ENCODE measurements at places on chromosomes 3 and 15.

DNA sequence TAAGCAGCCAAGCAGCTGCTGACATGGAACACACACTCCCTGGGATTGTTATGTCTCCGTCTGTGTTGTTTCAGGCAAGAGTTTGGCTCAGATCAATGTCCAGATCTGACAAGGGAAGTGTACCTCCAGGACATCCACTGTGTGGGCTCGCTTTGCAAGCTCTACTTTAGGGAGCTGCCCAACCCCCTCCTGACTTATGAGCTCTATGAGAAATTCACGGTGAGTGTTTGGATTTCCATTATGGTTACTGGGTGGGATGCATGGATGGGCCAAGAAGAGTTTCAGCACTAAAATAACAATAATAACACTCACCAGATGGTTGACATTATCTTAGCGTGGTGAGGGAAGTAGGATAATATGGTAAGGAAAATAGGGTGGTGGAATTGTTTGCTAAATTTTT, 74.1 kb downstream of the ARHGAP31 start:
- no peak for DNase-seq

DNA sequence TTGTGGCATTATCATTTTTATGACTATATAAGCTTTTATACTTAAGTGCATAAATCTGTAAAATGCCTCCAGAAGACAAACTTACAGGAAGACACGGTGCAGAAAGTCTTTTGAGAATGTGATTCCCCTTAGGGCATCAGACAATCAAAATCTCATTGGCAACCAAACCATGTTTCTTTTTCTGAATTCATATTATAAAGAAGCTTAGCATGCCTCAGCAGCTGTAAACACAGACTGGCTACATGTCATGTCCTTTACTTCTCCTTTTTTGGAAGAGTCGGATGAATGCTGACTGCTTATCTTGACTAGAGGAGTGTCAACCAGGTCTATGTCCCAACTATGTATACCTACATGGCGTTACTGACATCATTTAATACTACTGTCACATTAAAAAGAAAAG, 150.1 kb downstream of the PLD1 start:
- DNase-seq: no peak

DNA sequence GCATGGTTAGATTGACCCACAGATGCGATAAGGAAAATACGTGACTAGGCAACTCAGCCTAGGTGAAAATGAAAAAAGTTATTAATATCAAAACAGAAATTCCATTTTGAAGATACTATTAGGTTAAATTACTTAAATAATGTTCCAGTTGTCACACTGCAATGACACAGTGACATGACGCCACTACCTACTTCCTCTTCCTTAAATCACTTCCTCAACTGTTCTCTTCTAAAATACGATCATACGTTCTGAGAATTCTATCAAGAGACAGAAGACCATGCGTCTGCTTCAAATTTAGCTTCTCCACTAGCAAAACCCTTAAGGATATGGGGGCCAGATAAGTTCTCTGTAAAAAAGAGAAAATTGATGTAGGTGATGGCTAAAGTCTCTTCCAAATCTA, 18.2 kb downstream of the CMTM6 start:
- DNase-seq: no peak

- DNase-seq: no peak
Observed at GRCh38 chr3:127100459-127101410, 92.2 kb upstream of the PRR23E start.

GRCh38 chr3:113265231-113265630, 53.9 kb downstream of the BOC start:
- DNase-seq: no peak

GRCh38 chr3:11438646-11439045, 166.4 kb downstream of the ATG7 start:
- no peak for DNase-seq

All from naive thymus-derived CD8-positive, alpha-beta T cell (primary cell).